ENCODE measurements at places on chromosomes 12 and 14. TPM values are rescaled to one million over a fixed set of nuclear protein-coding genes. Genes with fewer than 3 reads are reported as not detected.

CD9 gene
- 52.3 TPM for polyA plus RNA-seq

CLECL1 gene
- not detected for polyA plus RNA-seq

CLEC2A gene
- not detected for polyA plus RNA-seq

METTL1 gene
- polyA plus RNA-seq = 29.4 TPM

ADCY6 gene
- 123 TPM for polyA plus RNA-seq

WSB2 gene
- 52.2 TPM for polyA plus RNA-seq

C12orf50 gene
- polyA plus RNA-seq = not detected

TSPAN8 gene
- 0.66 TPM for polyA plus RNA-seq

SAMD15 gene
- not detected for polyA plus RNA-seq

PPP4R4 gene
- polyA plus RNA-seq = 0.94 TPM

DLGAP5 gene
- 0.22 TPM for polyA plus RNA-seq

SLC8A3 gene
- polyA plus RNA-seq = 0.01 TPM

TAS2R31 gene
- 0.29 TPM for polyA plus RNA-seq

RIN3 gene
- polyA plus RNA-seq = 9.0 TPM

SLC35E3 gene
- polyA plus RNA-seq = 5.8 TPM

BICDL1 gene
- 0.44 TPM for polyA plus RNA-seq

ASB2 gene
- polyA plus RNA-seq = 374 TPM

SLC6A12 gene
- polyA plus RNA-seq = 0.14 TPM

RTL1 gene
- not detected for polyA plus RNA-seq
